ENCODE measurements at places on chromosomes 7 and 10. TPM values are rescaled to one million over a fixed set of nuclear protein-coding genes. Genes with fewer than 3 reads are reported as not detected.

Gene ATOH7
- total RNA-seq: not detected

Gene GDF10
- total RNA-seq: not detected

Gene GBX1
- 0.41 TPM for total RNA-seq

Gene HABP2
- not detected for total RNA-seq

Gene PARD3
- 52.9 TPM for total RNA-seq

Gene CASD1
- total RNA-seq: 18.2 TPM

Gene TMEM229A
- total RNA-seq: not detected
